Right ventricle myocardium superior (tissue), 1 donor: ENCODE measurements at places on chromosomes 7 and 10. TPM values are rescaled to one million over a fixed set of nuclear protein-coding genes. Genes with fewer than 3 reads are reported as not detected.

GRCh38 chr10:105161767-105162166 is 520.7 kb downstream of the SORCS3 start:
- no peak for DNase-seq

GRCh38 chr10:133276100-133276434 is 601 bp downstream of the ADAM8 start:
- DNase-seq, result no peak

Gene C7orf57
- not detected for total RNA-seq

GRCh38 chr10:122072491-122072890 is 83.5 kb downstream of the TACC2 start:
- no peak for DNase-seq

Gene PIP
- total RNA-seq, result not detected

GRCh38 chr7:112873831-112874553 is 83.8 kb upstream of the TMEM168 start:
- no peak for DNase-seq

Gene AMPH
- total RNA-seq, result 1.7 TPM
